ENCODE measurements at places on chromosomes 6 and 20.

- DNase-seq = no peak
Observed at GRCh38 chr20:58826271-58826670, 24.4 kb downstream of the GNAS-AS1 start.

GRCh38 chr6:31842053-31842452 lies 14.5 kb downstream of the HSPA1B start:
- no peak for DNase-seq

DNA sequence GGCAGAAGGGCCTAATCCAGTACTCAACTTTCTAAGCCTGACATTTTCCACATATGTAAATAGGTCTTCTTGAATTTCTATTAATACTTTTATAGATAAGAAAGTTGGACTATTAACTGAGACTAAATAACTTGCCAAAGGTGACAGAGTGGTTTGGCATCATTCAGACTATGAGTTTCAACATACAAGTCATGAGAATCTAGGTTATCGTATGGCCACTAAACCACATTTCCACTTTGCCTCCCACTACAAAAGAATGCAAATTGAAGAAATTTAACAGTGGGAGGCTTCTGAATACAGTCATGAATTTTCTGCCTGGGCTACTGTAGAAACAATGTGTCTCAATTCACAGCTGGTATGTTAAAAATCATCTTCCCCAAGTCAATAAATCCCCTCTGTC lies 531.0 kb upstream of the AGPAT4 start:
- DNase-seq = no peak

GRCh38 chr6:142444881-142445301 lies 143.1 kb downstream of the ADGRG6 start:
- no peak for DNase-seq

- DNase-seq = no peak
Observed at GRCh38 chr6:37548067-37548674, 48.5 kb upstream of the CCDC167 start.

DNA sequence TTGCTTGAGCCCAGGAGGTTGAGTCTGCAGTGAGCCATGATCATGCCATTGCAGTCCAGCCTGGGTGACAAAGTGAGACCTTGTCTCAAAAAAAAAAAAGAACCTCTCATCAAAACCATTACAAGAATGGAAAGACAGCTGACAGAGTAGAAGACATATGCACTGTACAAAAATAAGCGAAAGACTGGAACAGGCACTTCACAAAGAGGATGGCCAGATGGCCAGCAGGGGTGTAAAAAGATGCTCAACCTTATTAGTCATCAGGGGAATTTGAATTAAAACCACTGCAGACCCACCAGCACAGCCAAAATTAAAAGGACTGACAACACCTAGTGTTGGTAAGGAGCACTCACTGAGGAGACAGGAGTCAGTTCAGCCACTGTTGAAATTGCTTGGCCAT lies 13.5 kb upstream of the TAF4 start:
- no peak for DNase-seq

DNA sequence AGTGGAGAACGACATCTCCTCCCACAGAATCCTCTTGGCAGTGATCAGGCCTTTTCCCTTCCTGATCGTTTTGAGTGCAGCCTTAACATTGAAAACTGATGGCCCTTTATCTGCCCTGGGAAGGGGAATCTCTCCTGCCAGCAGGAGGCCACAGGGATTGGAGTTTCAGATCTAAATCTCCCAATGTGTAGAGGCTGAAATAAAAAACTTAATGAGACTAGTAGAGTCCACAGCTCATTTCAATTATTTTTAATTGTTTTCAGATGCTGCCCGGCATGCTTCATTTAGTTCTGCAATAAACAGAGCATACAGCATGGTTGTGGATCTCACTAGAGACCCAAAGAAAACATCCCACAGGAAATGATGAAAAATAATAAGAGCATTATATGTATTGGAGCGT lies 662.2 kb upstream of the HS3ST5 start:
- DNase-seq = no peak

DNA sequence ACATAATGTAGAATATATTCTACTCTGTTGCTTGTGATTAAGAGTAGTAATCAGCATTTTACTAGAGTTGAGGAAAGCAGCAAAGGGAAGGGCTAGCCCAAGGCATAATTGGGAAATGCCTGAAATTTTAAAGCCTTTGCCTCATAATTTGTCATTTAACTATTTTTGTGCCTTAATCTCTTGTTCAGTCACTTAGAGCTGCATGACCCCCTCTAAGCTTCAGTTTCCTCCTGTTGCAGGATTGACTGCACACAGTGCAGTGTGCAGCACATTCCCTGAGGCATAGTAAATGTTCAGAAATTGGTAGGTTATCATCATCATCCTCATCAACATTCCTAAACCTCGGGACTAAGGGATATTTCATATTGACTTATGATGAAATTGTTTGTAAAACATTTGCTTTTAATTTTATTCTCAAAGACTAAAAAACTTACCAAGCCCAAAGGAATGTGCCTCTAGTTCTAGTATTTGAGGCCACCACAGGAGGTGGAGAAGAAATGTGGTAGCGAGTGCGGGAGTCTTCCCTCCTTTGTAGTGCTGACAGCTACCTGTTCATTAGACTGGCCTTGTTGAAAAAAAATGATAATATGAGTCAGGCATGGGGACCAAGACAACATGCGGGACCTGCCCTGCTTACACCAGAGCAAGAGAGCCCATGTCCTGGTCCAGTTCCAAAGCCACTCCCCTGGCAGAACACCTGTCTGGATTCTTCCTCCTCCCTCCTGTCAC lies 14.8 kb upstream of the TENT5A start:
- no peak for DNase-seq

DNA sequence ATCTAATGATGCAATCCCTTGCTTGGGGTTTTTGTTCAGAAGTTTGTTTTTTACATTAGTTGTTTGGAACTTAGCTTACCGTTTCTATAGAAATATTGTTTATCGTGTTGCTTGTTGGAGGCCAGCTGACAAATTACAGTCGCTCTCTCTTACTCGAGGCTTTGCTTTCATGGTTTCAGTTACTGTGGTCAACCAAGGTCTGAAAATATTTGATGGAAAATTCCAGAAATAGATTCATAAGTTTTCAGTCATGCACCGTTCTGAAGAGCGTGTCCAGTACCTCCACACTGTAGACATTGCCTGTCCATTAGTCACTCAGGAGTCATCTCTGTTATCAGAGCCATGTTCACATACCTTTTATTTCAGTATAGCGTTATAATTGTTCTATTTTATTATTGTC lies 47.9 kb downstream of the DEK start:
- DNase-seq = no peak

- DNase-seq = no peak
Observed at GRCh38 chr20:31821427-31821826, 2.3 kb downstream of the MYLK2 start.

DNA sequence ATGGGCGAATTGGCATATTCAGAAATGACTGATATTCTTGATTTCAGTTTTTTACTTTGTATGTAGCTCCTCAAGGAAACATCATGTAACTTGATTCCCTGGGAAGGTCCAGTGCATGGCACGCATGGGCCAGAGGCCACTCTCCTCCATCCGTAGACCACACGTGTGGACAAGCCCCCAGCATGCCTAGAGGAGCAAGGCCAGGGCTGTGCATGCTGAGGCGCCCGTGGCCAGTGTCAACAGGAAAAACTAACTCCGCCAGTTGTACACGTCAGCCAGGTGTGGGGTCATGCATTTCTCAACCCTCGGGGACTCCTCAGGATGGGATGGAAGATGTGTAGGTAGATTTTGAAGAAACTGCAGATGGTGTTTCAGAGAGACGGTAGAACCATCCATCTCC lies 37.8 kb upstream of the CD93 start:
- no peak for DNase-seq

DNA sequence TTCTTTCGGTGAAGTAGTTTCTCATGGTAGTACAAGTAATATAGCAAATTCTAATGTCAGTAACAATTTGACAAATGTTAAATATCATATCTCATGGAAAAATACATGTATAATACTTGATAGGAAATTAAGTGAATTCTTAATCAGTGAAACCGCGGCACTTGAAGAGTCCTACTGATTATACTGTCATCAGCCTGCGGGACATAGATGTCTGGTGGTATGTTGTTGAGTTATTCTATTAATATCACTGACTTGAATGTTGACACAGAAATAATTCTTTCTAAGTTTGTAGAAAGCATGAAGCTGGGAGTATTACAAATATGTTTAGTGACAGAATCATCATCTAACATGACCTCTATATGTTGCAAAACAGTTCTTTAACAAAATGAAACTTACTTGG lies 479.8 kb upstream of the IMPG1 start:
- no peak for DNase-seq

- DNase-seq = no peak
Observed at GRCh38 chr20:58306421-58307261, 2.9 kb upstream of the RAB22A start.

- DNase-seq = no peak
Observed at GRCh38 chr6:53828966-53829697, 34.3 kb downstream of the LRRC1 start.

- DNase-seq = peak; percentile 44
Observed at GRCh38 chr6:105601541-105602236, 198.8 kb upstream of the PREP start.

GRCh38 chr6:168225471-168225911 lies 94.1 kb downstream of the DACT2 start:
- DNase-seq = no peak

DNA sequence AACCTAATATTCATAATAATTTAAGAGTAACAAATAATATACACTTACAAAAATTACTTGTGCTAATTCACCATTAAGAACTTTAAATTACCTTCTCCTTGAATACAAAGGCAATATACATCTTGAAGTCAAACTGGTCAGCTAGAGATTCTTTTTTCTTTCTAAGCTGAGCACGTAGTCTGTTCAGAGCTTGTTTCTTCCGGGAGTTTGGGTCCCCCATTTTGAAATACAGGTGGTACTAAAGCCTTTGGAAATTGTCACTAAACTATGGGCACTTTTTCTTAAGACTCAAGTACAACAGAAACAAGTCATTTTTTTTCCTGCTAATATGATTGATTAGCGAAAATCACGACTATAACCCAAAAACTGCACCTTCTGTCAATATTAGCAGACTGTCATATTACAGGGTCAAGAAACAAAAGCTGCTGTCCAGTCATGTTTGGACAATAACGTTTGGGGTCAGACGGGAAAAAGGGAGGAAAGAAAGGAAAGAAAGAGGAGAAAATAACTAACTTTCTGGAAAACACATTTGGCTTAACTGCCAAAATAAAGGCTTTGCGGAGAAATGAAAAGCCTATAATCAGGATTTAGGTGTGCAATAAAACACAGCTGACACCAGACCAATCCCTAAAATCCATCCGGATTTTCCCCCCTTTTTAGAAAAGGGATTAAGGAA lies 367 bp downstream of the C6orf62 start:
- no peak for DNase-seq

DNA sequence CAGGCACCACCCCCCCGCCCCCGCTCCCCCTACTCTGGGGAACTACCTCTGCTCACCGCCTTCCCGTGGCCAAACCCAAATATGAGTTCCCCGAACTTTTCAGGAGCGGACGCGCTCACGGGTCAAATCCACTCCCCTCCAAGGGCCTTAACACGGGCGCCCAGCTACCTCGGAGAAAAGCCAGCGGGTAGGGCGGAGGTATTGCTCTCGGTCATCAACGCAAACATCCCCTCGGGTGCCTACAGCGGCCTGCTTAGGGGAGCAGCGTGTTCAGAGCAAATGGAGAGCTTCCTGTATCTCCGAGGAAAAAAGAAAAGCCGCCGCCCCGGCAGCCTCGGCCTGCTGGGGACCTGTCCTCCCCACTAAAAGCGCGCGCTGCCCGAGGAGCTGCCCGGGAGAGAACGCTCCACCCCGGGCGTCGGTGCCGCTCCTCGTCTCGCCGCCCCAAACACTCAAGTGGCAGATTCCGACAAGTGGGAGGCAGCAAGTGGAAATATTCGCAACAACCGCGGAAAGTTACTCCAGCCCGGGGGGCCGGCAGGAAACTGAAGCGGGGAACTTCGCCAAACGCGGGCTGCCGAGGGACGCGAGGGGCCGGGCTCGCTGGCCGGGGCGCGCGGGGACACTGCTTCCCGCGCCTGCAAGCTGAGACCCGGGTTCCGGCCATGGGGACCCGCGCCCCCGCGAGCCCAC lies 699 bp downstream of the PTPRT start:
- no peak for DNase-seq

GRCh38 chr6:41878246-41878645 lies 16.9 kb downstream of the USP49 start:
- DNase-seq = no peak

GRCh38 chr6:142376115-142376514 lies 74.3 kb downstream of the ADGRG6 start:
- DNase-seq = no peak

- no peak for DNase-seq
Observed at GRCh38 chr6:21241231-21242130, 352.1 kb upstream of the SOX4 start.

GRCh38 chr6:69802995-69803394 lies 6.2 kb upstream of the LMBRD1 start:
- no peak for DNase-seq

GRCh38 chr6:159939591-159940016 lies 29.3 kb upstream of the IGF2R start:
- no peak for DNase-seq

DNA sequence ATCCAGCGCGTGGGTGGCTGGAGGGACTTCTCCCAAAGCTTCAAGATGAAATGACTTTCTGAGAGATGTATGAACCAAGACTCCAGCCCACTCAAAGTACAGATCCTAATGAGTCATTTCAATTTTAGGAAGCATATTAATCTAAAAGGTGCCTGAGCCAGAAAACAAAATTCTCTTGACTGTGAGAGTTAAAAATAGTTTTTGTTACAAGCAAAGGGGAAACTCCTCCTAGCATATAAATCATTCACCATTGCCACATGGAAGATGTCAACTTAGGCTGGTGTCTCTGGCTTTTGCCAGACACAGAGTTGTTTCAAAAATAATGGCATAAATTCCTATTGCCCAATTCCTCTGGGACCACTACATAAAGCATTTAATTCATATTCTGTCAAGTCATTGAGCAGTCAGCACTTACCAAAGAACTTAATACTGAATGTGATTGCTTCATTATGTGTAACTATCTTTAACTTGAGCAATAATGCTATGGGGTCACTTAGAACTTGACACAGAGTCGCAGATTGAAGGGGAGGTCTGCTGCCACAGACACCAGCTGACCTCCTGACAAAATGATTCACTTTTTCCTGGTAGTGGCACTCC lies 280.6 kb downstream of the SLC35F1 start:
- no peak for DNase-seq

GRCh38 chr20:23537030-23537429 lies 31.3 kb downstream of the CST9L start:
- DNase-seq = no peak

DNA sequence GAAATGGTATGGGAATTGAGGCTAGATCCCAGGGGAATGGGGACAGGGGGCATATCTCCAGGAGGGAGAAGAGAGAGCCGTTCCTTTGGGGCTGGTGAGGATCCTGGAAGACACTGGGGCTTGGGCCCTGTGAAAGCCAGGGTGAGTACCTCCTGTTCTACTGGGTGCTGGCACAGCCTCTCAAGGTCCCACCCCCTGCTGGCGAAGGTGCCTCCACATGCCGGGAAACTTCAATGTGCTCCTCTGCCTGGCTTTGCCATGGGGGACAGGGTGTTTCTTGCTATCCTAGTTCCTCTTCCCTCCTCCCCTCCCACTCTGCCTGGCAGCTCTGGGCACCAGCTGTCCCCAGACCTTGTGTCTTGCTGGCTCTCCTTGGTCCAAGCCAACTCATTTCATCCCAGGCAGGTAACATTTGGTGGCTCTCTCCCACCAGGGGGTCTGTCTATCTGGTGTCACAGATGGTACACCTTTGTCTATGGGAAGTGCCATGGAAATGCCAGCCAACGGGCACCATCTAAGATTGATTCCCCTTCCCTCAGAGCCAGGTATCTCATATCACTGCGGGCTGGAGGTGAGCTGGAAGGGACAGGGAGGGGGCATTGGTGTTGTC lies 56.8 kb downstream of the MDGA1 start:
- DNase-seq = no peak
